MV-4-11 (cell line): ENCODE measurements at places on chromosomes 4 and X.

DNA sequence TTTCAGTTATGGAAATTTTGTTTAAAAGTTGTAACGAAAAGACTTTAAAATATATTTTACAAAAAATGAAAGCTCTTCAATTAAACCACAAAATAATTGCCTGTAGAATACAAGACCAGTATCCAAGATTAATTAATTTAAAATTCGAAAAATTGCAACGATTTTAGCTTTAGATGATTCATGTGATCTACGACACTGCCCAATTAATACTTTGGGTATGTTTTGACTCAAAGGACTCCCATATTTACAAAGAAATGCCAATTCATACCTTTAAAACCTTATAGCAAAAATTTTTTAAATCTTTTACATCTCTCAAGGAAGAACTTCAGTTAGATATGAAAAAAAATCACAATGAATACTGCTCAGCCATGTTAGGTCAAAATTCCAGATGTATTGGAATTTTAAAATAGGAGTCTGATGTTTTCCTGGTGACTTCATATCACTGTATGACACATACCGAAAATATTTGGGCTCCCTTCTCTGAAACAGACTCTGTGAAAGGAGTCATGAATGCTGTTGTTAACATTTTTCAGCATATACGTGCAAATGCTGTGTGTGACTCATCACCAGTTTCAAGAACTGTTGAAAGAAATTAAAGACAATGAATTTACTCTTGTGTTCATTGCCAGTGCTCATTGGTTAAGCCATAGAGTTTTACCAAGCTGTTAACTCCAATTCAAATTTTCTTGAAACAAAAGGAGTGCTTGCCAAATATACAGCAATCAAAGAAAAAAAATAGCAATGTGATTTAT is 13.8 kb upstream of the SMS start:
- DNase-seq = peak; percentile 60

GRCh38 chr4:123997776-123998449 is 601.3 kb downstream of the SPRY1 start:
- peak; percentile 82 for DNase-seq

- DNase-seq = no peak
Measured at GRCh38 chr4:152928286-152928685, 7.8 kb upstream of the FHDC1 start.

DNA sequence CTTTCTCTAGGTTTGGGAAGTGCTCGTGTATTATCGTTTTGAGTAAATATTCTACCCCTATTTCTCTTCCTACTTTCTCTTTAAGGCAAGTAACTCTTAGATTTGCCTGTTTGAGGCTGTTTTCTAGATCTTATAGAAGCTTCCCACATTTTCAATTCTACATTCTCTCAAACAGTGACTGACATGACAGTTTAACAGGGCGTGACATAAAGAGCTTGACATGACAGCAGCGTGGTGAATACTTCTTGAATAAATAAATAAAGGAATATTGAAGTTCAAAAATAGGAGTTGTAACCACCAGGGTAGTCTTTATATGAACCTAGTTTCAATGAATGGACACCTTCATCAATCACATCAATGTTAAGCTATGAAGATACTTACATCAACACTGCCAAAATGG is 162.0 kb downstream of the TRAM1L1 start:
- DNase-seq = no peak

- peak; percentile 29 for DNase-seq
Measured at GRCh38 chrX:120672389-120672788, 42.5 kb upstream of the C1GALT1C1 start.

DNA sequence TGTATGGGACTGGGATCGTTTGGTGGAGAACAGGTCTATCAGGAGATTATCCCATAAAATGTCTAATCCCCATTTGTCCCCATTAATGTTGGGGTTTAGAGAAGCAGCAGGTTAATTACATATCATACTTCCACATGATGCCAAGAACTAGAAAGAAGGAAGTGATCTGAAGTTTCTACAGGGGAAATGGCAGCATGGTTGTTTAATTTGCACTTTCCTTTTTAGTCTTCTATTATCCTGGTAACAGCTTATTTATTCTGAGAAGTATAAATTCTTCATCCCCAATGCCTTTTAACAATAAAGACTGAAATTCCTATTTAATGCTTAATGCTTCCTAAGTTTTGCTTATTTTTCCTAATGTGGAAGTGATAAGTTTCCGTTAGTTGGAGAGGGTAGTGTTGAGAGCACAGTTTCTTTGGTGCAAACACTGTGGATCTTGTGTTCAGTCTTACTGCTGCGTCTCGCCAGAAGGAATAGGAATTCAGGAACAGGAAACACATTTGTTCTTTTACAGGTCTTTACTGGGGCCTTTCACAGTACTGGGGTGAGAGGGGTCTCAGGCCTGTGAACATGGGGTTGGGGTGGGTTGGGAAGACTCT is 59.5 kb upstream of the TADA2B start:
- DNase-seq = peak; percentile 53

DNA sequence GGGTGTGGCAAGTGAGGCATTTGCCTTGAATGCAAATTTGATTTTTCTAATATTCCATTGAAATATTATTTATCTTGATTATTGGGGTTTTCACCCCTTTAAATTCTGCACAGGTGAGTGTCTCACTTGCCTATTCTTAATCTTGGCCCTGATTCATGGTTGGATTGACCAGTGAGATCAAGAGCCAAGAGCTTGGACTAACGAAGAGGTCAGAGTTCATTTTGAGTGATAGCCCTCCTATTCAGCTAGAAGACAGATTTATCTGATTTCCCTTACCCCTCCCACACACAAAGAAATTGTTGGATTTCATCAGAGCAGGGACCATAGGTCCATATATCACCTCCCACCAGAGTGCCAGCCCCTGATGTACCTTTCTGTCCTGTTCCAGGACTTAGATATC is 11.6 kb upstream of the ACOT9 start:
- DNase-seq = no peak

GRCh38 chrX:23046443-23046842 is 46.7 kb downstream of the DDX53 start:
- DNase-seq = no peak

DNA sequence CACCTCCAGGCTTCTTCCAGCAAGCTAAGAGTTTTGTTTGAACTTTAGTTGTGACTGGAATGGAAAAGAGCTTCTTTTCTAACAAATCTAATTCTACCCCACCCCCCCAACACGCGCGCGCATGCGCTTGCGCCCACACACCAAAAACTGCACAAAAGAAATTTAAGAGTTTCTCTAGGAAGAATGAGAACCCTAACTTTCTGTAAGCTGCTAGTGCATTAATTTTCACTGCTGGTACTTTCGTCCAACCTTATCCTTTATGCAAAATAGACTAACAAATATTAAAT is 9.0 kb upstream of the INTU start:
- DNase-seq = no peak

DNA sequence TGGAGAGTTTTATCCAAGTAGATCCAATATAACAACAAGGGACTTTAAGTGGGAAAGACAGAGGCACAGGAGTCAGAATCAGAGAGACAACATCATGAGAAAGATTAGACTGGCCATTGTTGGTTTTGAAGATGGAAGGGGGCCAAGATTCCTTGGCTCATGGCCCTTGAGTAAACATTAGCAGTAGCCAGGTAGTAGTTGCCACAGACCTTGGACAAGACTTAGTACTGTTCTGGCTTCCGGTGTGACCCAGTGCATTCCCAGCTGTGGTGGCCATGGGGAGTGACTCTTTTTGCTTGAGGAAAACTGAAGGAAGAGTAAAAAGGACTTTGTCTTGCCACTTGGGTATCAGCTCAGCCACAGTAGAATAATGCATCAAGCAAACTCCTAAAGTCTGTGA is 462.2 kb upstream of the CPXCR1 start:
- no peak for DNase-seq

GRCh38 chr4:1240721-1241465 is 8.0 kb downstream of the CTBP1 start:
- no peak for DNase-seq

GRCh38 chrX:19097553-19098283 is 24.6 kb downstream of the ADGRG2 start:
- no peak for DNase-seq

DNA sequence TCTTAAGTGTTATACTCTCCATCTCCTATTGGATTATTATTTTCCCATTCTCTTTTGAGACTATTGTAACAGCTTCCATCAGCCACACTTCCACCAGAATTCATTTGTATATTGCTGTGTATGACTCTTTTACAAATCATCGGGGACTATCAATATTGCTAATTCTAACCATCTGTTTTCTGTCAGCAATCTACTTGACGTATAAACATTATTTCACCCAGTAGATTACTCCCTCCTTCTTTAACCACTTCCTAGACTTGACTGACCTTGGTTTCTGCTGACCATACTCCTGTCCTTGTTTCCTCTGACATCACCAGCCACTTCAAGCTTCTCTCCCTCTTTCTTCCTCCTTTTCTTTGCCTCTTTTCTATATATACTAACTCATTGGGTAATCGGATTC is 402.9 kb downstream of the PCDH18 start:
- no peak for DNase-seq

DNA sequence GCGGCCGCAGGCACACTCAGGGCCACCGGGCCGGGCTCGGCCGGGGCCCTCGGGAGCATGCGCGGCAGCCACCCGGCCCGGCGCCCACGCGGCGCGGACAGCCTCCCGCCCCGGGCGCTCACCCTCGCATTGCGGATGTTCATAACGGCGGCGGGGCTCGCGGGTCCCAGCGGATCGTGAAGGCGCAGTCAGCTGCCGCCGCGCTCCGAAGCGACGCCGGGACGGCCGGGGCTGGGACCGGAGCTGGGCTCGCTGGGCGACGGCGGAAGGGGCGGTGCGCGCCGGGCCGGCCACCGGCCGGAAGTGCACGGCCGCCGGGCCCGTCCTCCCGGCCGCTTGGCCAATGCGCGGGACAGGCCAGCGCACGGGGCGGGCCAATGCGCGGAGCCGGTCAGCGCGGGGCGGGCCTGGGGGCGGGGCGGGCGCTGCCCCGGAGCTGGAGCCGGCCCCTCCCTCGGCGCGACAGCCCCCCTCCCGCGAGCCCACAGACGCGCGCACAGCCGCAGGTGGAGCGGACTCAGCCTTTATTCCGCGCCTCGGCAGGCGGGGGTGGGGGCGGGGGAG is at the start of gene NAA10:
NAA10 (minus strand) TSS at position 276 of the 564 bp plus-strand sequence; CDS start at position 143, 133 bp downstream.
- peak; percentile 48 for DNase-seq

DNA sequence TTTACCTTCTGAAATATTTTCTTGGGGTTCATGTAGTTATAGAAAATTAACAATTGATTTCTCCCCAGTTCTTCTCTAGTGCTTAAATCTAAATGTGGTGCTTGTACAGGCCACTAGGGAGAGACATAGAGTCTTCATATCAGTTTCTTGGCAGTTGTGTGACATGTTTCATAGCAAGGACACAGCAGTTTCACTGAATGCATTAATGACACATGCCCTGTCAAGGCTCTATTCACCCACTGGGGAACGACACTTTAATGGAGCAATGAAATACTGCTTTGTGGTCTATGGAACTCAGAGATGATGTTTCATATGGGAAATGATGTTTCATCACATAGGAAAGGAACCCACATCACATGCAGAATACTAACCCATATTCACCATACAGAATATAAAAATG is 2.8 kb downstream of the VEGFC start:
- peak; percentile 74 for DNase-seq

GRCh38 chr4:182310316-182310715 is 67.1 kb downstream of the TENM3 start:
- no peak for DNase-seq

DNA sequence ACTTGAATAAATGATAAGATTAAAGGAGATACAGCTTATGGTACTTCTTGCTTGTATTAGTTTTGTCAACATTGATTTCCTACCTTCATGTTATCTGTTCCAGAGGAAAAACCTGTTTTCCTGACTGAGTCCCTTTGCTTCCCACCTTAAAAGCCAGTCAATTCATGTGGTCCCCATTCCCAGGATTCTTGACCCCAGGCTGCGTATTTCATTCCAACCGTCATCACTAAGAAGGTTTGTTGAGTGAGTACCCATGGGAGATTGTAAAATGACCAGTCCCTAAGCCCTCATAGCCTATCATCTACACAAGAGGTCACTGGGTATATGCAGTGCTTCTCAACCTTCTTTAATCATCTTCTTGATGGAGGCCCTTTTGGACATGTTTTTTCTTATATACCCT is 52.2 kb downstream of the BEX3 start:
- DNase-seq = no peak

DNA sequence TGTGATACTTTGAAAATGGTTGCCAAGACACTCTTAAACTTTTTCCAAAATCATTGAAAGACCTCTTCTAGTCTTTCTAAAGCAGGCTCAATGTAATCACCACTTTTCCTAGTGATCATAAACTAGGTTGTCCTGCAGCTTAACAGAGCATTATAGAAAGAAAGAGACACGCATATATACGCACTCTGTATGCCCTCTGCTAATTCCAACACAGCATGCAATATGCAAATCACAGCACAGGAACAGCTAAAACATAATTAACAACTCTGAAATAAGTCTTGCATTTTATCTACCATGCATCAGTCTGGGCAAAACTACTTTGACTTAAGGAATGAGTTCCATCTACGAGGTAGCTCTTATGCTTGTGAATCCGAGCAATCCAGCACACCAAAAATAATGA is 94.6 kb downstream of the COL25A1 start:
- no peak for DNase-seq

GRCh38 chrX:1871887-1872286 is 257.0 kb downstream of the ASMT start:
- DNase-seq = no peak

GRCh38 chr4:54823616-54824015 is 165.9 kb downstream of the KIT start:
- DNase-seq = no peak

GRCh38 chrX:145729635-145730034 is 88.0 kb upstream of the SLITRK2 start:
- DNase-seq = no peak

- no peak for DNase-seq
Measured at GRCh38 chr4:143207555-143207954, 22.8 kb downstream of the USP38 start.

- no peak for DNase-seq
Measured at GRCh38 chr4:164621886-164622521, 131.9 kb upstream of the SMIM31 start.

- DNase-seq = no peak
Measured at GRCh38 chrX:14884714-14885113, 11.5 kb downstream of the MOSPD2 start.

GRCh38 chrX:113545040-113545439 is 704.4 kb upstream of the AMOT start:
- no peak for DNase-seq

DNA sequence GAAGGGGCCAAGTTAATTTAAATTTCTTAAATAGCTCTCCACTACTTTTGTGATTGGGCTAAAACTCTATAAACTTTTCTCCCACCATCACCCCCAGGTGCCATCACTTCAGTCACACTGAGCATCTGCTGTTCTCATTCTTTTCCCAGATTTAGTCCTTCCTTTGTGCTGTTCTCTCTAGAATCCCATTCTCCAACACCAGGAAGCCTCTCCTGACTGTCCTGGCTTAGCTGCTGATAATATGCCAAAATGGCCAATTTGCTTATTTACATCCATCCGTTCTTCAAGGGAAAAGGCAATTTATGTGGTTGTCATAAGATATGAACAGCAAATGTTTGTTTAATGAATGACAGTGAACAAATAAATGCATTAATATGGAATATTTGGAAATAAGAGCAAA is 44.1 kb downstream of the FGFBP1 start:
- no peak for DNase-seq

GRCh38 chr4:188665491-188666457 is 526.5 kb downstream of the TRIML1 start:
- no peak for DNase-seq

GRCh38 chr4:154626793-154627484 is 14.5 kb upstream of the FGG start:
- DNase-seq = no peak
